T-helper 2 cell (primary cell): ENCODE measurements at places on chromosomes 13 and 19.

DNA sequence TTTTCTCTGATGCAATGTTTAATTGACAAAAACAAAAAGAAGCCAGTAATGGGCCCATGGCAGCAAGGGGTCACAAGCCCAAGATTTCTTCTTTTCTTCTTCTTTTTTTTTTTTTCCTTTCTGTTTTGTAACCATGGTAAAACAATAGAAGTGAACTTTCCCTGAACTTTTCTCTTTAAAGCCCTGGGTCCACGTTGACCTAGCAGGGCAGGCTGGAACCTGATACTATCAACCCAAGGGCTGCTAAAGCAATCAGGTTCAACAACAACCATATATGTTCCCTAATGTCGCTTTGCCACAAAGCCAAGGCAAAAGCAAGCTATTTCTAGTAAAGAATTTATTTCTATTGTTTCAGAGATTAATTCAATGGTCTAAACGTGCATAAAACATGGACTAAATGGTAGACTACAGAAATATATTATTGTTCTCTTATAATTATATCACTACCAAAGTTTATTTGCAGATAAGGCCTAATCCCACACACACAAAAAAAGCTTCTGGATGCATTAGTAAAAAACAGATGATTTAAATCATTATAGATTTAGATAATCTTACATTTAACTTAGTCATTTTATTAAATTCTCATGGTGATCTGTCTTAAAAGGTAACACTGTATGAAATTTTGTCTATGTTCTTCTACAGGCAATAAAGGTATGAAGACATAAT lies 153.9 kb downstream of the DACH1 start:
- DNase-seq, result no peak

GRCh38 chr19:44810234-44811121 lies 1.6 kb downstream of the BCAM start:
- DNase-seq, result no peak

DNA sequence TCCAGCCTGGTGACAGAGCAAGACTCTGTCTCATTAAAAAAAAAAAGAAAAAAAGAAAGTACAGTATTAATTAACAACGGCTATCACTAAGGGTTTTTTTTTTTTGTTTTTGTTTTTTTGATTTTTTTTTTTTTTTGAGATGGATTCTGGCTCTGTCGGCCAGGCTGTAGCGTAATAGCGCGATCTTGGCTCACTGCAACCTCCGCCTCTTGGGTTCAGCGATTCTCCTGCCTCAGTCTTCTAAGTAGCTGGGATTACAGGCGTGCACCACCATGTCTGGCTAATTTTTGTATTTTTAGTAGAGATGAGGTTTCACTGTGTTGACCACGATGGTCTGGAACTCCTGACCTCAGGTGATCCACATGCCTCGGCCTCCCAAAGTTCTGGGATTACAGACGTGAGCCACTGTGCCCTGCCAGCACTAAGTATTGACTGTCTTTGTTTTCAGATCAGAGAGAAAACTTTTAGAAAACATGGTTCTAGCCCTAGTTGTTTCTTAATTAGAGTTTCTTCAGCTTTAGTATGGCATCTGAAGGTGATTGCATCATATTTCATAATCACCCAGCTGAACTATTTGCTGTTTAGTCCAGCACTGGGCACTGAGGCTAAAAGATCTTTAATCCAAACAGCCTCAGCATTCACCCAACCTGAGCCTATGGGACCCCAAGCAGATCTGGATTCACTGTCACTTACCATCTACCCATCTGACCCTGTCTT lies 2.7 kb upstream of the GATAD2A start:
- no peak for DNase-seq

DNA sequence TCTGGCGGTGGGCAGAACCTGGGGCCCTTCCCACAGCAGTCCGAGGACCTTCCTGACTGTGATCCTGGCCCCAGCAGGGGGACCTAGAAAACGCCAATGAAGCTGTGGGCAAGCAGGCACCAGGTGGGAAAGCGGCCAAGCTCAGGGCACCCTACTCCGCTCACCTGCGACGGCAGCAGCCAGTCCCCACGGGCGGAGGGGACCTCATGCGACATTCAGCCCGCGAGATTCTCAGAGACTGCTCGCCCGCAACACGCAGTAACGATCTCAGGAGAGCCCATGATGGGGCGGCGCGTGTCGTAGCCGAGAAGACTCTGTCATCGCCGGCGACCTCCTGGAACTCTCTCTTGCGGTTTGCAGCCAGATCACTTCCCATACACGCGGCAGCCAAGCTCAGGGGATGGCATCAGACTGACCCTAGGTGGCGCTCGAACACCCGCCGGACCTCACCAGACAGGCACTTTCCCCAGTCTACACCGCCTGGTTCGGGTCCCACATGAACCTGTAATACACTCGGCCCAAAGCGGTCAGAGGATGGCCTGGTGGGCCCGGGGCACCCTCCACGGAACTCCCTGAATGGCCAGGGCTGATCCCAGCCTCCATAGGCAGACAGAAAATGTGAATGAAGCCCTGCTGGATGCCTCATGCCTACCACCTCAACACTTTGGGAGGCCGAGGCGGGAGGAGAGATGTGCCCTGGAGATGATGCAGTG lies 26.5 kb downstream of the MAN2B1 start:
- DNase-seq, result peak; percentile 55

DNA sequence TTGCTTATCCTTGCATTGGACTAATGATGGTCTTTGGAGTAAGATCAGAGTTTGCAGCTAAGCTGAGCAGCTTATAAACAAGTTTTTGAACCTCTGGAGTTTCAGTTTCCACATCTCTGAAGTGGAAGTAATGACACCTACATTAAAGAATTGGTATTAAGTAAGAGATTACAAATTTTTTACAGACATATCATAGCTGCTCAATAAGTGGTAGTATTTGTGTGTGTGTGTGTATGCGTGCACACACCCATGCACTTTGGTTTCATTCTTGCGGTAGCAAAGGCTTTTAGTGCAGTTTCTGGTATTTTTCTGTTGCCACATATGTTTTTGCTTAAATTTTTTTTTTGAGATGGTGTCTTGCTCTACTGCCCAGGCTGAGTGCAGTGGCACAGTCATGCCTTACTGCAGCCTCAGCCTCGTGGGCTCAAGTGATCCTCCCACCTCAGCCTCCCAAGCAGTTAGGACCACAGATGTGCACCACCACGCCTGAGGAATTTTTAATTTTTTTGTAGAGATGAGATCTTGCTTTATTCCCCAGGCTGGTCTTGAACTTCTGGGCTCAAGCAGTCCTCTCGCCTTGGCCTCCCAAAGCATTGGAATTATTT lies 4.5 kb downstream of the NAA16 start:
- peak; percentile 64 for DNase-seq

DNA sequence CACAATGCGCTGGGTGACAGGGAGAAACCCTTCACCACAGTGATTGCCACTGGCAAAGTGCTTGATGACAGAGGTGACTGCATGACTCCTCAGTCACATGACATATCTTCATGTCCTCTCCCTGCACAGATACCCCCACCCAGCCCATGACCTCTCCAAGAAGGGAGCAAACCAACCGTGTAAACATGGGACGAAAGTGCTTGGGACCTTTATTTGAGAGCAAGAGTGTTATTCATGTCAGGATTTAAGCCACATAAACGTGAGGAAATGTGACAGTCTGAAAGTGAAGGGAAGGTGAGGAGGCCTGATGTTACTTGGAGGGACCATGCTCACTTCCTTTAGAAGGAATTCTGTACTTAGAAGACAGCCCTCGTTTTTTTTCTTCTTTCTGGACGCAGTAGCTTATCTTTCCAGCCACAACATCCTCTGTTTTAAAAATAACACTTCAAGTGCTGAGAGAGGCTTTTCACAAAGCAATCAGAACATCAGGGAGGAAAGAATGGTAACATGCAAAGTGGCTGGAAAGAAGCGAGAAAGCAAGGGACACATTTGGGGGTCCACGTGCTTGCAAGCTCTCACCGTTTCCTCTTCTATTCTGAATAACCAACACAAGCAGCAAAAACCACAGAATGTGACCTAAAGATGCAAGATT lies 35.6 kb downstream of the EPS15L1 start:
- no peak for DNase-seq

DNA sequence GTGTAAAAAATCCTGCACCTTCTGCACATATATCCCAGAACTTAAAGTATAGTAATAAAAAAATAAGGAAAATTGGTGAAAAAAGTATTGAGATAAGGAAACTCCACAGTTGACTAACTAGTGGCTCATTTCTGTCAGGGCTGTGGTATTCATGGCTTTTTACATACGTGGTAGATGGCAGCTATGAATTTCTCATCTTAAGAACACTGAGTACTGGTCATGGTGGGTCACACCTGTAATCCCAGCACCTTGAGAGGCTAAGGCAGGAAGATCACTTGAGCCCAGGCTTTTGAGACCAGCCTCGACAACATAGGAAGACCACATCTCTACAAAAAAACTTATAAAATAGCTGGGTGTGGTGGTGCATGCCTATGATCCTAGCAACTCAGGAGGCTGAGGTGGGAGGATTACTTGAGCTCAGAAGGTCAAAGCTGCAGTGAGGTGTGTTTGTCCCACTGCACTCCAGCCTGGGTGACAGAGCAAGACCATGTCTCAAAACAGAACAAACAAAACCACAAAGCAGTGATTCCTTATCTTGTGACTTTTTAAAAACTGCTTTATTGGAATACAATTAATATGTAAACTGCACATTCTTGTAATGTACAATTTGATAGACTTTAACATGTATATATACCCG lies 16.8 kb downstream of the SLAIN1 start:
- no peak for DNase-seq

DNA sequence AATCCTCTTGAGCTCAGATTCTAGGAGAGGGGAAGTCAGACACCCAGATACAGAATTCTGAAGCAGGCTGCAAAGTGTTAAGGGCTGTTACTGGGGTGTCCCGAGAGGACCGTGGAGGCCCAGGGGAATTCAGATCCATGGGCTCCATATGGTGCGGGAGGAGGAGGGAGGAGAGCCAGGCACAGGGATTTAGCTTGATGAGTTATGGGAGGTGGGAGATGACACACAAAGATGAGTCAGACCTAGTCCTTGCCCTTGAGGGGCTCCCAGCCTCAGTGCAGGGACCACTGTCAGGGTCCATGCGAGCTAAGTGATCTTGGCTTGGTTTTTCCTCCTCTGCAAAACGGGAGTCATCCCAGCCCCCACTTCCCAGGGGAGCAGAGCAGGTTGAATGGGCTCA lies 14.4 kb upstream of the GIPR start:
- no peak for DNase-seq

- no peak for DNase-seq
Measured at GRCh38 chr19:8355631-8356402, 8.1 kb upstream of the ANGPTL4 start.

GRCh38 chr13:75607447-75607846 lies 28.7 kb upstream of the LMO7 start:
- no peak for DNase-seq
